ENCODE measurements at places on chromosomes 2 and 18. TPM values are rescaled to one million over a fixed set of nuclear protein-coding genes. Genes with fewer than 3 reads are reported as not detected.

- H3K27me3 ChIP-seq, result no peaks in the 10 kb centered on the region
- no peak overlapping the region for H3K27ac ChIP-seq
- no peaks in the 10 kb centered on the region for H3K36me3 ChIP-seq
- no peak overlapping the region for H3K4me3 ChIP-seq
These were observed 404.1 kb upstream of the CDH19 start for GRCh38 chr18:67007999-67008398.

GRCh38 chr2:18422432-18423165, 137.9 kb downstream of the RDH14 start:
- no peak overlapping the region for H3K27ac ChIP-seq
- H3K4me1 ChIP-seq, result no peaks in the 10 kb centered on the region
- H3K36me3 ChIP-seq, result no peaks in the 10 kb centered on the region
- no peak overlapping the region for H3K4me3 ChIP-seq

COQ10B gene
- total RNA-seq, result 51.4 TPM

GRCh38 chr2:205482399-205483081, 199.8 kb upstream of the NRP2 start:
- H3K36me3 ChIP-seq, result no peaks in the 10 kb centered on the region
- no peak for DNase-seq
- no peaks in the 10 kb centered on the region for H3K27me3 ChIP-seq
- H3K27ac ChIP-seq, result no peak overlapping the region
- H3K4me3 ChIP-seq, result no peak overlapping the region

DNA sequence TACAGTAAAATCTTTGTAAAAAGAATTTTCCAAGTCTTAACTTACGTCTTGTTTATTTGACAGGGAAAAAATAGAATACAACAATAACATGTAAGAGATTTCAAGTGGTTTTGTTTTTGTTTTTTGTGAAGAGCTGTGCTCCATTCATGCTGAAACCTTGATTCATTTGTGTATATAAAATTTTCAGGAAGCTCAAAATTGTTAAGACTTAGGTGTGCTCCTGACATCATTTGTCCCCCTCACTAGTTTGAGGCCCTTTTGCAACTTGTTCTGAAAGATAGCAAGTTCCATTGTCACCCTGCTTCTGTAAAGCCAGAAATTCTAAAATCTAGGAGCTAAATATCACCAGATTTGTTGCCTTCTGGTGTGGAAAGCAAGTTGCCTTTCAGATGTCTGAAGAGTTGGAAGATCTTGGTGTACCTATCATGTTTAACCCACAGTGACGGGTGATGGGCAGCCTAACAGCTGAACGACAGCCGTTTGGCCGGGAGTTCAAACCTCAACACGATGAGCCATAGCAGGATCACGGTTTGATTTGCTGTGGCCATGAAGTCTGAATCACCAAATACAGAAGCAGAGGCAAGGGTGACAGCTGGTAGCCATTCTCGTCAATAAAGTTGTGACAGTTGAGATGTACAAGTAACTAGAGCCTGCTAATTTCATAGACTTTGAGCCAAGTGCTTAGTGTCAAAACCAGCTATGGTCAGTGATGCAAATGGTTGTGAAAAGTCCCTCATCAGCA, 205.5 kb upstream of the SP5 start:
- DNase-seq, result no peak
- H3K27me3 ChIP-seq, result peaks cover 2% of the 10 kb centered on the region
- peaks cover 19% of the 10 kb centered on the region for H3K4me1 ChIP-seq
- H3K36me3 ChIP-seq, result no peaks in the 10 kb centered on the region
- no peak overlapping the region for H3K4me3 ChIP-seq

DNA sequence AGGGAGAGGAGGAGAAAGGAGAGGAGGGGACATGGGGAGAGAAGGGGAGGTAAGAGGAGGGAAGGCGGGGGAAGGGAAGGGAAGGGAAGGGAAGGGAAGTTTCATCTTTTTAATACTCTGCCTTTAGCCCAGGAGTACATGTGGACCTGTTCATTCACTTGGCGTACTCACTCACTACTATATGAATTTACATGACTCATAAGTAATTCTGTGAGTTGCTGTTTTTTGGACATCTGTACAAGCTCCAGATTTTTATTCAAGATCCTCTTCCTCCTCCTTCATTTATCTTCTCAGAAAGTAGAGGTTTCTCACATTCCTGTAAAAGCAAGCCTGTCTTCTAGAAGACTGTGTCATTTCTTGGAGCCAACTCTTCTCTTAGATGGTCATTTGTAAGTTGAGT, 84.6 kb downstream of the RDH14 start:
- no peaks in the 10 kb centered on the region for H3K4me1 ChIP-seq
- no peaks in the 10 kb centered on the region for H3K27me3 ChIP-seq
- no peak for DNase-seq
- no peaks in the 10 kb centered on the region for H3K36me3 ChIP-seq
- H3K27ac ChIP-seq, result no peak overlapping the region
- H3K4me3 ChIP-seq, result no peak overlapping the region

GRCh38 chr2:6423944-6424343, 441.8 kb downstream of the CMPK2 start:
- no peak for DNase-seq
- no peak overlapping the region for H3K4me3 ChIP-seq
- H3K36me3 ChIP-seq, result no peaks in the 10 kb centered on the region
- no peaks in the 10 kb centered on the region for H3K4me1 ChIP-seq
- no peaks in the 10 kb centered on the region for H3K27me3 ChIP-seq
- no peak overlapping the region for H3K27ac ChIP-seq

MTIF2 gene
- 31.2 TPM for total RNA-seq

- no peaks in the 10 kb centered on the region for H3K27me3 ChIP-seq
- H3K4me1 ChIP-seq, result peaks cover 29% of the 10 kb centered on the region
- no peaks in the 10 kb centered on the region for H3K36me3 ChIP-seq
These were observed 45.5 kb downstream of the MGAT5 start for GRCh38 chr2:134299334-134299733.

All from T-cell (primary cell).